ENCODE measurements at places on chromosomes 6 and 20.

GRCh38 chr6:140663094-140663493 lies 1288.6 kb upstream of the CITED2 start:
- DNase-seq: no peak

GRCh38 chr6:40417031-40417430 lies 170.1 kb downstream of the LRFN2 start:
- no peak for DNase-seq

DNA sequence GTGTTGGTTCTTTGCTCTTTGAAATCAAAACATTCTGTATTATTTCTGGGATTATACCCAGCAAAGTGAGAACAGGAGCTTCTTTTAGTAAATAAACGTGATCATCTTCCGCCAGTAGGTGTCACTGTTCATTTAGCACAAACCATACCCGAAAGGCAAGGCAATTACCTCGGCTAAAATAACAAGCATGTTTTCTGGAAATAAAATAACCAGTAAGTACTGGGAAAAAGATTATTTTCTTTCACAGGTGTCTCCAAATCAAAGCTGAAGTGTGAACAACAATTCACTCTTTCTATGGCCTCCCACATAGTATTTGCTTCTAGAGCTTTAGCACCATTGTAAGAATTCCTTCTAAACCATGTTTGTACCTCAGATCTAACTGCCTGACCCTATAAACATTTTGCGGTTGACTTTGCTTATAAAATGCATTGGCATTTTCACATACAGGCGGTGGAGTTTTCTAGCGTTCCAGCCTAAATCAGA lies 144.6 kb upstream of the AGPAT4 start:
- DNase-seq: no peak

DNA sequence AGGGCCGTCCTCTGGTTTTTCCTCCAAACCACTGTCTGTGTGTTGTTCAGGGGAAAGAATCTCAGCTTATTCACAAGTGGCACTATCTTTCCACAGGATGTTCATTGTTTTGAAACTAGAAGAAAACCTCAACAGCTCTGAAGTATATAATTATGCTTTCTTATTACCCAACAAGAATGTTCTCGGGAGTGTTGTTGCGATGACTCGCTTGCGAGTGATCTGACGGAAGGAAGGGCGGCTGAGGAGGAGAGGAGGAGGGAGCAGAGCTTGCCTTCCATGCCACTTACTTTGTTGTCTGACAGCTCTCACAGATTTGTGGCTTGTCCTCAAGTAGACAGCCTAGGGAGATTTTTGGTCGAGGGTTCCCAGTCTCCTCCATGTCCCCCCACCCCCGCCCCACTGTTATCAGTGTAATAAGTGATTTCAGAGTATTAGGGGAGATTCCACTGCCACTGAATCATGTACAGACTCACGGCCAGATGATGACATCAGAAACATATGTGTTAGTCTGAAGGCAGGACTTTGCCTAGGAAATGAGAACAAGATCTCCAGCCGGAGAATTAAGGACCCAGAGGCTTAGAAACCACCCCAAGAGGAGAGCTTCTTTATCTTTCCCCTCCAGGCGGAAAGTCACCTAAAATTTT lies 80.7 kb upstream of the CCN6 start:
- peak; percentile 79 for DNase-seq

GRCh38 chr20:40651151-40651550 lies 37.9 kb downstream of the MAFB start:
- DNase-seq: no peak

- DNase-seq: no peak
These were observed 4.6 kb downstream of the MAP3K4 start for GRCh38 chr6:160996131-160996601.

DNA sequence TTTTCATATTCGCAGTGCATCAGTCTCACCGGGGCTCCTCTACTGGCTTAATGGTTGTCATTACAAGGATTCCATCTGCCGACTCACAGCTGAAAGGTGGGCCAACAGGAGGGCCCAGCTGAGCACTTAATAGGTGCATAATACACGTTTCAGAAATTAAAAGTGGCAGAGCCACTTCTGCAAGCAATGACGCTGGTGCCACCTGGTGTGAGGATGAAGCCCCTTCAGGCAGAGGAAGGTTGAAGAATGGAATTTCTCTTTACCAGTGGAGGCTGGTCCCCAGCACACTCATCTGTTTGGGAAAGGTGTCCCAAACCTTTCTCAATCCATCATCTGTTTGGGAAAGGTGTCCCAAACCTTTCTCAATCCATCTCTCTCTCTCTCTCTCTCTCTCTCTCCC lies 8.2 kb upstream of the STMND1 start:
- DNase-seq: no peak

- DNase-seq: no peak
These were observed 22.6 kb upstream of the TRAF3IP2 start for GRCh38 chr6:111628142-111628850.

DNA sequence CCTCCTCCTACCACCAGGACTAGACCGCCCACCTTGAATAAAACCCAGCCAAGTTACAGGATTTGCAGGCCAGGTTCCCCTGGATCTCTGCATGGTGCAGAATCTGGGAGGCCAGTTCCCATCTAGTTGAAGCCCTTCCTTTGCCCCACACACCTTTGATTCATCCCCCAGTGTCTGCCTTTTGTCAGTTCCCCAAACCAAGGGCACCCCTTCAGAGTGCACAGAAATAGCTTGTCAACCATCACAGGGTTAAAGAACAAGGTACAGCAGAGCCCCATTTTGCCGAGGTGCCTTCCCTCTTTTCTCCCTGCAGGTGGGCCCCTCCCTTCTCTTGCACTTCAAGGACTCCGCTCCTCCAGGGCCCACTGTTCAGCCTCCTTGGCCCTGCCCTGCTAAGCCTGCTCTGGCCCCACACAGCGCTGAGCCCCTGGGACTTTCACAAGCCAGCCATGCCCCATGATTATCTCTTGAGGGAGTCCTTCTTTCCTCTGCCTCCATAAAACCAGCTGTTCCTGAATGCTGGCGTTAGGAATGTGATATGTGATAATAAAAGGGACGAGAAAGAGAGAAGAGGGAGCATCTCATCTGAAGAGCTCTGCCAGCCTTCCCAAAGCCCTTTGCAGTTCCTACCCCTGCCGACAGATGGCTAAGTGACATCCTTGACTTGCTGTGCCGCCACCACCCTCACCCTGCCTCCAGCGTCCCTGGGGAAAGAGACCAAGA lies 280.3 kb downstream of the CDC5L start:
- no peak for DNase-seq

- no peak for DNase-seq
These were observed 64.5 kb downstream of the PHACTR2 start for GRCh38 chr6:143742070-143742954.

DNA sequence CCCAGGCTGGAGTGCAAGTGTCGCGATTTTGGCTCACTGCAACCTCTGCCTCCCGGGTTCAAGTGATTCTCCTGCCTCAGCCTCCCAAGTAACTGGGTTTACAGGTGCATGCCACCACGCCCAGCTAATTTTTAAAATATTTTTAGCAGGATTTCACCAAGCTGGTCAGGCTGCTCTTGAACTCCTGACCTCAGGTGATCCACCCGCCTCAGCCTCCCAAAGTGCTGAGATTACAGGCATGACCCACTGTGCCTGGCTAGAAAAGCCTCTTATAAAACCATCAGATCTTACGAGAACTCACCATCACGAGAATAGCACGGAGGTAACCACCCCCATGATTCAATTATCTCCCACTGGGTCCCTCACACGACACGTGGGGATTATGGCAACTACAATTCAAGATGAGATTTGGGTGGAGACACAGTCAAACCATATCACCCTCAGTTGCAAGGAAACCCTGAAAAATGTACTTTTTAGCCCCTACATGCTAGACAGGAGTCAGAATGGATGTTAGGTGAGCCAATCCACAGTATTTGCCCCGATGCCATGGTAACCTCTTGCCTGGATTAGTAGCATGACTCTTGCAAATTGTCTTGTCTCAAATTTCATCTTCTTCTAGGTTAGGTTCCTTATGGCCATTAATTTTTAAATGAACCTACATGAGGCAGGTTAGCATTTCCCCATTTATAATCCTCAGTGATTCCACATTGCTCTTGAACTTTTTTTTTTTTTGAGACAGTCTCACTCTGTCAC lies 17.1 kb upstream of the SASH1 start:
- no peak for DNase-seq

DNA sequence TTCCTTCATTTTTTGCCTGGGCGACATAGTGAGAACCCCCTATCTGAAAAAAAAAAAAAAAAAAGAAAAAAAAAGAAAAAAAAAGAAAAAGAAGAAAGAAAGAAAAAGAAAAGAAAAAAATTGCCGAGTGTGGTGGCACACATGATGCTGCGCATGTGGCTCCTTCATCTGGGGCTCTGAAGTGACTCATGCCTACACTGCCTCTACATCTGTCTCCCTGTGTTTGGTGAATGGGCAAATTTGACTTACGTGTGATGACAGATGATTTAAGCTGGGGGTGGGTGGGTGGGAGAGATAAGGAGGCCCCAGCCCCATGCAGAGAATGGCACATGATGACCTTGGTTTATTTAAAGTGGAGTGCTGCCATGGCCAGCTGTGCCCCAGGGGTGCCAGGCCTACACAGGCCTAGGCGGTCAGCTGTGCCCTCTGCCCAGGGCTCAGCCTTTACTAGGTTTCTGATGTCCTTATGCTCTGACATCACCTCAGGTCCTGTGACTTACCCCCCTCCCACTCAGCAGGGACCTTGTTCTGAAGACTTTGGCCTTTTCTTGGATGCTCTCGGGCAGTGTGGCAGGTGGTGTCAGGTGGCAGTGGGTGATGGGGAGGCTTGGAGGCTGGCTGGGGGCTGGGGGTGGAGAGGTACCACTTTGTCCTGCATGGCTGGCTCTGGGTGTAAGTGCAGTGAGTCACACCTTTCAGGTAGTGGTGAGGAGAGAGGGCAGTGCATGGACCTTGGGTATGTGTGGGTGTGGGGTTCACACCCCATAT lies 41.1 kb downstream of the VEGFA start:
- no peak for DNase-seq

GRCh38 chr6:113219783-113220182 lies 637.4 kb upstream of the MARCKS start:
- DNase-seq: no peak

- no peak for DNase-seq
These were observed 68.5 kb downstream of the CNKSR3 start for GRCh38 chr6:154441995-154442310.

DNA sequence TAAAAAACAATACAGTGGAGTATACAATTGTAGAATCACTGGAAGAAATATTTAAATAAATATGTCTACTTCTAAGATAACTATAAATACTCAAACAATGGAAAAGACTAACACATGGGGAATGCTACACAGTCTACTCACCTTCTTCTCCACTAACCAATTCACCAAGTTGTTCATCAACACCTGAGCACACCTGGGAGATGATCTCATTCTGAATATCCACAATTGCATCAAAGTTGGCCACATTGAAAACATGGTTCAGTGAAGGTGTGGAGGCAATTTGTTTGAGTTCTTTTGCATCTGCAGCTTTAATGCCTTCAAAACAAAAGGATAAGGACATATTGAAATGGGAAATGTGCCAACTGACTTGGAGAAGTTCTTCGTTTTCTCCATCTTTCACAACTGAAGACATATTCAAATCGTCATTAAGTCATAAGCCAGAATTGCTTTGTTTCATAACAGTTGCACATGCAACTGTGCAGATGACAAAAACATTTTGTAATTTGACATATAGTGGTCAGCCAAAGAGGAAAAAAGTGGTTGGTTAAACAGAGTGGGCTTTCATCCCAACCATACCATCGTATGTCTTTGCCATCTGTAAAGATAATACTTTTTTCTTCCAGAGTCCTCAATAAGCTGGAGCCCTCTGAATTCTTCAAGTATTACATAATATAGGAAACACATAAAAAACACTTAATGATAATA lies 17.5 kb downstream of the COL12A1 start:
- no peak for DNase-seq

DNA sequence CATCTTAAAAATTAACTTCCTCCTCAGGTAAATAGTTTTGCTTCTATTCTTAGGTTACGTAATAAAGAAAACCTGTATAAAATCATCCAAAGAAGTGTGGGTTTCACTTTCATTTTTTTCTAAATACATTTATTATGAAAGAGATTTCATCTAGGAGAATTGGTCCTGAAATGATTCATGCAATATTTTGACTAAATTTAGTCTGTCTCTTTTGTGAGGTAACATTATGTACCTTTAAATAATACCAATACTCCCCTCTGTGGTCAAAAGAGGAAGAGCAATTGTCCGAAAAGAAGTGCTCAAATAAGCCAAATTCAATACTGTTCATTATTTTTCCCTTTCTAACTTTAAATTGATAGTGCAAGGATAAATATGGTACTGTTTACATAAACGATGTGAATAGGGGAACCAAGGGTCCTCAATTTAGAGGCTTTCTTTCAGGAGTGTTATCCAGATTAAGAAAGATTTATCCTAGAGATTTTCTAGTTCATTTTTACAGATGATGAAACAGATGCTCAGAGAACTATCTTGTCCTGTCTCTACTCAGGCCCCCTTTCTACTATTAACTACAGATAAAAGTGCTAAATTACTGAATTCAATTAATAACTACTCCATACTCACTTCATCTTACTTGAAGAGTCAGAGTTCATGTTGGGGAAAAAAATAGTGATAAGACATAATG lies 26.2 kb downstream of the CYP39A1 start:
- DNase-seq: peak; percentile 38

Data from CD4-positive, alpha-beta T cell treated with Interleukin-4 for 1 hour (primary cell).